MM.1S (cell line): ENCODE measurements at places on chromosomes 7 and 10.

- DNase-seq = no peak
Observed at GRCh38 chr7:158142657-158143056, 445.0 kb downstream of the PTPRN2 start.

- peak; percentile 92 for DNase-seq
Observed at GRCh38 chr7:74525881-74526280, 72.2 kb downstream of the GTF2IRD1 start.

DNA sequence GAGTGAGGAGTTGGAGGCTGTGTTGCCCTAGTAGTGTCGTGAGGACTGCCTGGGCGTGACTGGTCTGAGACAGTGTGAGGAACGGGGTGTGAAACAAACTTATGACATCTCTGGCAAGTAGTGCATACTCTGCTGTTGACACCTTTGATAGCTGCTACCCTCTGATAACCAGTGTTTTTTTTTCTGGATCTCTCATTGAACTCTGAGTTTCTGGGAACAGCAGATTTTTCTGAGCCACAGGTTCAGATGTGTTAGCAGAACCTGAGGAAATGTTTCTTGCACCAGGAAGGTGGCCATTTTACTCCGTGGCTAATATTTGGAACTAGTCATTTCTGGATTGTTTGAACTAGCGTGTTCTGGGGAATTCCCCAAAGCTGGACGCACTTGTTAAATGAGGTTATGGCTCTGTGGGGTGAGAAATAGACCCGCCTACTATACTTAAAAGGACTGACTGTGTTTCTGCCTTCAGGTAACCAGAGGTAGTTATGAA lies 52.9 kb downstream of the AUTS2 start:
- DNase-seq = no peak

GRCh38 chr7:111147708-111148533 lies 57.0 kb downstream of the LRRN3 start:
- no peak for DNase-seq

- DNase-seq = peak; percentile 69
Observed at GRCh38 chr7:108459922-108460551, 3.8 kb upstream of the NRCAM start.
